ENCODE measurements at places on chromosomes 2 and 18.

GRCh38 chr2:61135510-61135909 is 26.5 kb upstream of the C2orf74 start:
- peak; percentile 28 for DNase-seq

GRCh38 chr2:515441-516127 is 161.6 kb downstream of the TMEM18 start:
- DNase-seq = no peak

DNA sequence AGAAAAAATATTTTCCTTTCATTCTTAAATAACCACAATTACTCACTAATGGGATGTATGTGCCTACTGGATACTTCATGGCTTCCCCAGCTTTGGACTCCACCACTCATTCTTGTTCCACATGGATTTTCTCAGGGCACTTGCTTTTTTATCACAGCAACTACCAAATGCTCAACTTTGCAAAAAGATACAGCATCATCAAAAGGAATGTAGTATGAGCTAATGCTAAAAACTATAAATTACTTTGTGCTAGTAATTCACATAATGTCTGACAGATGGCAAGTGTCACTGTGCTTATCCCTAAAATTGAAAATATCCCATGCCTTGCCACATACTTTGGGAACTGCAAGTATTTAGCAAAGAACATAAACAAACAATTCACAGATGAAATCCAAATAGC is 130.4 kb upstream of the ZFP36L2 start:
- no peak for DNase-seq

- DNase-seq = no peak
Measured at GRCh38 chr2:207938886-207939285, 86.4 kb downstream of the PLEKHM3 start.

DNA sequence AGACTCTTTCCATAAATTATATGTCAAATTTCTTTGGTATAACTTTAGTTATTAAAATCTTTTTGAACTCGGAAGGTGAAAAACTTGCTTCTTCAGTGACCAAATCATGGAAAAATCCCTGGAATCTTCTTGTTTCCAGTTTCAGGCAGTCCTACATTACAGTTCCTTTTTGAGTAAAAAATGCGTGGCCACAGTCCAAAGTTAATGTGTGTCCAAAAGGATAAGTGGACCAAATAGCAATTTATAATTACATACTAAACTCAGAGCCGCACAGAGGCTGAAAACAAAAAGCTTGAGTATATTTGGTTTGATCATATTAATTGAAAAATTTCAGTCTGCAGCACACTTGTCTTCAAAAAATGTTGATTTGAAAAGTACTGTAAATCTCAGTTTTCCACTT is 28.4 kb upstream of the DYNC2LI1 start:
- DNase-seq = no peak

GRCh38 chr2:68829749-68830148 is 41.4 kb downstream of the BMP10 start:
- DNase-seq = peak; percentile 30

DNA sequence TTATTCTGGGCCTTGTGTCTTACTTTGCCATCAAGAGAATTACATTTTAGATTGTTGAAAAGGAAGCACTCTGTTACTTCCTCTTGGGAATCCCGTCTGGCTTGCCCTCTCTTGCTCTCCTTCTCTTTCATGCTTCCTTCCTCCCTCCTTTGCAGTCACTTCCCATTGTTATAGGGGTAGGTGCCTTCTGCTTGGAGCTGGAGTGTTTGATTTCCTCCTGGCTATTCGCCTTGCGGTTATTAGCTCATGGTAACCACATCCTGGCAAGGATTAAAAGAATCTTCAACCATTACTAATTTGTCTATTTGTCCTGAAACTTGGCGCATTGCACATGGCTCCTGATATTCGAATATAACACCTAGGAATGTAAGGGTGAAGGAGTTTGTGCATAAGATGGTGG is 115.0 kb downstream of the CERS6 start:
- DNase-seq = no peak

- no peak for DNase-seq
Measured at GRCh38 chr2:99554238-99554637, 64.4 kb upstream of the REV1 start.

GRCh38 chr18:61755555-61755954 is 137.3 kb downstream of the RNF152 start:
- no peak for DNase-seq

- no peak for DNase-seq
Measured at GRCh38 chr2:30626397-30626796, 179.4 kb downstream of the LCLAT1 start.

GRCh38 chr2:181574321-181574720 is 82.6 kb downstream of the CERKL start:
- no peak for DNase-seq

GRCh38 chr2:73972846-73973245 is 11.9 kb upstream of the TET3 start:
- no peak for DNase-seq

- DNase-seq = no peak
Measured at GRCh38 chr2:11710210-11710609, 36.2 kb upstream of the LPIN1 start.

- DNase-seq = no peak
Measured at GRCh38 chr2:217929272-217929671, 73.5 kb downstream of the TNS1 start.

DNA sequence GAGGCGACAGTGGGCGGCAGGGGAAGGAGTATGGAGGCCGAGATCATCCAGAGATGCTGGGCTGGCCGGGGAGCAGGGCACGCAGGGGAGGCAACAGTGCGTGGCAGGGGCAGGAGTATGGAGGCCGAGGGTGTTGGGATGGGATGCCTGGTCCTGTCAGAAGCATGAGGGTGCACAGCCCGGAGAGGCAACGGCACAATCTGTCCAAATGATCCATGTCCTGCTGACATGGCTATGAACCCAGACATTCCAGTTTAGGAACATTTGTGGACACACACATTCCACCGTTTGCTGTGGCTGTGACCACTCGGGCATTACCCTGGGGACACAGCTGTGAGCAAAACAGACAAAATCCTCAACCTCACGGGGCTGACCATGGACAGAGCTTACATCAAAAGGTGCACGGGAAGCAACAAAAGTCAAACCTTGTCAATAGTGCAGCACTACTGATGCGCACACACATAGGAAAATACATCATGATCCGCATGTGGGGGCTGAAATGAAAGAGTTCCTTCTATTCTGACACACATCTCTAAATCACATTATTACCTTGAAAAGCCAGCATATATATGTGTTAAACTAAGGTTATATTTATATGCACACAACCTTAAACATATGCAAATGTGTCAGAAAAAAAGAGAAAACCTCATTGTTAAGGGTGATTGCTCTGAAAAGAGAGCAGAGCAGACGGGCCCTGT is 144.0 kb upstream of the GPC1 start:
- DNase-seq = no peak

DNA sequence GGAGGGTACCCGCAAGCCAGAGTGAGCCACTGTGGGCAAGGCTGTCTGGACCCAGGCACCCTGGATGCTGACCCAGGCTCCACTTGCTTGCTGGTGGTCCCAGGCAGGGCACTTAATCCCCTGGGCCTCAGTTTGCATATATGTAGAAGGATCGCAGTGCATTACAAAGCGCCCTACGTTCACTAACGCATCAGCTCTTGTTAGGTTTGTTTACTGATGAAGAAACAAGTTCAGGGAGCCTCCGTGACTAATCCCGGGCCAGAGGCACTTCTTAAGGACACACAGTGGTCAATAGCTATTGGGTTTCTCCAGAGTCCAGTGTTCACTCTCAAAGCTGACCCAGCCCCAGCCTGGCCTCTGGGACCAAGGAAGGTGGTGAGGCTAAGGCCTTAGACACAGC is 70.2 kb downstream of the LBH start:
- no peak for DNase-seq

- DNase-seq = no peak
Measured at GRCh38 chr2:217356781-217357180, 496.9 kb upstream of the TNP1 start.

DNA sequence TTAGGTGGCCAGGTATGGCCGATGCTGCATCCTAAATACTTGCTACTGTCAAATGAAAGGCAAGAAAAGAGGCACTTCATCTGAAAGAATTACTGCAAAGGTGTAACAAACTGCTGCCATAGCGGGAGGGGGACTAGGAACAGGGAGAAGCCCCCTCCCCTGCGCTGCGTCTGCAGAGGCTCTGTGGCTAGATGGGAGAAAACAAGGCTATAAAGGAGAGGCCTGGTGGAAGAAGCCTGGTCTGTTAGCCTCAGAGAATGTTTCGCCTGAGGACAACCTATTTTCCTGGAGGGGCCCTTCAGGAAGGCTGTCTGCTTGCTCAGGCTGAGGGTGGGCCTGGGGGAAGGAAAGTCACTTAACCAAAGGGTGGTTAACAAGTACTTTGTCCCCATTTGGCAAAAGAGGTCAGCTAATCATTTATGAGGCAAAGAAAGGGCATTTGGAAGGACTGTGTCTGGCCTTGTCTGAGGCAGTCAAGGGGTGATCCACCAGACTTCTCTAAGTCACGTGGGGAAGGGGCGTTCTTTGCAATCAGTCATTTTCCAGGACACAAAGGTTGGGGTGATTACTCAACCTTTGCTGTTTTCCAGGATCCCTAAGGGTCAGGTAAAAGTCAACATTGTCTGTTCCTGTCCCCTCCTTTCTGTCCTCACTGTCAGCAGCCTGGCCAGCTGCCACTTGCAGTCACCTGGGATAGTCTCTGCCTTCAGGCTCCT is 103.0 kb upstream of the TMEM200C start:
- no peak for DNase-seq

DNA sequence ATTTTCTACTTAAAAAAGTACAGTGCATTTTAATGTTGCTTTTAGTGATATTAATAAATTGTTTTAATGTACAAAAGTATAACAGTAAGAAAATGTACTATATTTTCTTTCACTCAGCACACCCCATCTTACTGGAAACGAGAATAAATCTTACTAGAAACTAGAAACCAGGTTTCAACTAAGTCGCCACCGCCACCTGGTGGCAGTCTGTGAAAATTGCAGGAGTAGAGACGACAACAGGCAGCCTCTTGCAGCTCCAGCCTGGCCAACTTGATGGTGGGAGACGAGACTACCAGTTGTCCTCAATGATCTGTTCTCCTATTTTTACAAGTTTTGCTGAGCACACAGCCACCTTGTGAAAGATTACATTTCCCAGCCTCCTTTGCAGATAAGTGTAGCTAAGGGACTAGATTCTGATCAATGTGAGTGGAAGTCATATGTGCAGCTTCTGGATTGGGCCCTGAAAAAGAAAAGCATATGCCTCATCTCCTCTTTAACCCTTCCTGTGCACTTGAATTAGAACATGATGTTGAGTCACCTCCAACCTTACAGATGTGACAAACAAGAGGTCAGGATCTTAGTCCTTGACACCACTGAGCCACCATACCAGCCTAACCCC is 8.7 kb downstream of the OTOF start:
- peak; percentile 49 for DNase-seq

DNA sequence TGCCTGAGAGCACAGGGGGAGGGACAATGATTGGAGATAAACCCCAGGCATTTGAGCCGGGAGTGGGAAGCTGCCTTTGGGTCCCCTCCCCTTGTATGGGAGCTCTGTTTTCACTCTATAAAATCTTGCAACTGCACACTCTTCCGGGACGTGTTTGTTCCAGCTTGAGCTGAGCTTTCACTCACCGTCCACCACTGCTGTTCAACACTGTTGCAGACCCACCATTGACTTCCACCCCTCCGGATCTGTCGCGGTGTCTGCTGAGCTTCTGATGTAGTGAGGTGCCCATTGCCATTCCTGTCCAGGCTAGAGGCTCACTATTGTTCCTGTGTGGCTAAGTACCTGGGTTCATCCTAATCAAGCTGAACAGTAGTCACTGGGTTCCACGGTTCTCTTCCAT is 231.6 kb upstream of the CWC22 start:
- DNase-seq = no peak

DNA sequence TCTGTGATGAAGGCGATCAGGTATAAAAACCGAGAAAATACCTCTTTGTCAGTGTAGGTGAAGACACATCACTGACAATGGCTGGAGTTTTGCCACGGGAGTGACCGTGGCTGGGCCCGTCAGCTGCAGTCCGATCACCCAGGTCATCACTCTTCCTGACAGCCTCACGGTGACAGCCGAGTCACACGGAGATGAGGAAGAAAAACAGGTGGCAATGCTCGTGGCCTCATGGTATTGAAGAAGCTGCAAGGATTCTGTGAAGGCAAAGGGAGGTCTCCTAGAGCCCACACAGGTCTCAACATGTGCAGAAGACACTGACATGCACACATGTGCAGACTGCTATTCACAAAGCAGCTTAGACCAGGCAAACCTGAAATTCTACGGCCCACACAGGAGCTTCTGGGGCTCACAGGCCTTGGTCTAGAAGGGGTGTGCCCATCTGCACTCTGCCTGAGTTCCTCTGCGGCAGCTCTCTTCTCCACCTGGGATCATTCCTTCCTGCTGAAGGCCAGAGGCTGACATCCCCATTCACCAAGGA is 7.4 kb downstream of the COPS9 start:
- no peak for DNase-seq

DNA sequence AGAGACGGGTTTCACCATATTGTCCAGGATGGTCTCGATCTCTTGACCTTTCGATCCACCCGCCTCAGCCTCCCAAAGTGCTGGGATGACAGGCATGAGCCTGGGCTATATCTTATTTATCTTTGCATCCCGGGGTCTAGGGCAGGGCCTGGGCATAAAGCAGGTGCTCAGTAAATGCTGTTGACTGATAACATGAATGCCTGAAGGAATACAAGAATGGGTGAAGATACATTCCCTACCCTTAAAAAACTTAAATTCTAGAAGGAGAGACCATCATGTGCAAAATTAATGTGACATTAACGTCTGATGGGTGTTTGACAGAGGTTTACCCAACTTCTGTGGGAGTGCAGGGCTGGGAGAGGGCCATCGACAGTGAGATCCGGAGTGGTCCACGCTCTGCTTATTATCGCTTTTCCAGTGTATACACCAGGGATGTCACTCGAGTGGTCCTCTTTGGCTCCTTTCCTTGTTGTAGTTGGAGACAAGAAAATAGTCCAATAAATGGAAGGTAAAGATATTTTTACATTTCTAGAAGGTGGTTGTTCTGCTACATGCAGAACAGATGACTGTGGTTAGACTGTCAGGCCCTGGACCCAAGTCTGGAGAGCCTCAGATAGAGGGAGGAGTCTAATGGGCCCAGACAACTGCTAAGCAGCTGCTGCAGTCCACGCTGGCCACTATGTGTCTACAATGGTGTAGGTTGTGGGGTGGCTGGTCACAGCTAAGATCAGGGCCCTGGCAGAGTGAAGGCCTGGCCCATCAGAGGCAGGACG is 131.7 kb downstream of the MYCN start:
- DNase-seq = no peak

GRCh38 chr18:36582988-36583745 is 245.6 kb downstream of the TPGS2 start:
- no peak for DNase-seq

DNA sequence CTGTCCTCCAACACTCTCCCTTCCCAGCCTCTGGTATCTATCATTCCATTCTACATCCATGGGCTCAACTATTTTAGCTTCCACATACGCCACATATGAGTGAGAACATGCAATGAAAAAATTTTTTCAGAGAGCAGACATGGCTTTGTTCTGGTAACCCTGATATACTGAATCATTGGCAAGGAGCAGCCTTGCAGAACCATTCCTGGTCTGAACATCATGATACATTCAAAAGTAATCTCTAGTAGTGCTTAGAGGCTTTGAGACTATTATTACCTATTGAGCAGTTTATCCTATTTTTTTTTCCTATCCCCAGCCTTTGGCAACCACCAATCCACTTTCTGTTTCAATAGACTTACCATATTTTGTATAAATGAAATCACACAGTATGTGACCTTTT is 393.1 kb upstream of the KCNH7 start:
- DNase-seq = no peak

- DNase-seq = no peak
Measured at GRCh38 chr2:18966131-18966530, 376.8 kb upstream of the NT5C1B start.
